ENCODE measurements at places on chromosomes 6 and 20. TPM values are rescaled to one million over a fixed set of nuclear protein-coding genes. Genes with fewer than 3 reads are reported as not detected.

Gene RGL2
- 84.4 TPM for total RNA-seq

Gene PRRT1
- total RNA-seq, result 1.3 TPM

Gene CEP85L
- 6.7 TPM for total RNA-seq

Gene PDE10A
- total RNA-seq, result 27.8 TPM

Gene PRPH2
- not detected for total RNA-seq

Gene HLA-DQA2
- not detected for total RNA-seq

Gene SLCO4A1
- total RNA-seq, result 167 TPM

Gene HMGN3
- 52.0 TPM for total RNA-seq

Gene KHDC1L
- total RNA-seq, result not detected

Gene RUNX2
- total RNA-seq, result 7.0 TPM

Data from Panc1 (cell line).